CD4-positive, alpha-beta T cell treated with Interleukin-15 for 1 hour (primary cell): ENCODE measurements at places on chromosomes 16 and 17.
A peak's percentile ranks its signal among the peaks of the same experiment; 100 is the strongest.

DNA sequence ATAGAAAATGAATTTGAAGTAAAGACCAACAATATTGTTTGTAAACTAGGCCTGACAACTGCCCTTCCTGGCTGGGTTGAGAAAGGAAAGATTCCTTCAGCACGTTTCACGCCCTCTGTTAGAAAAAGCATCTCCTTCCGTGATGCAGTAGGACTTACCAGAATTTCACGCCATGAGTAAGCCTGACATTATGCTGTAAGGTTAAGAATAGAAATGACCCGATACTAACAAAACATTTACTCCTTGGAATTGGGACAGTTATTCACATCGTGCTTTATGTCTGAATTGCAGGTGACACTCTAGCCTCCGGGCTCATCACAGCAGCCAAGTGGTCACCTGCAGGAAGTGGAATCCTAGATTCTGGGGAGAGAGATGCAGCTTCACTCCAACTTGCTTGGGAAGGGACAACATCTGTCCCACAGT, 17.5 kb downstream of the MARCHF10 start:
- no peak for DNase-seq

- DNase-seq: peak; percentile 52
Observed at GRCh38 chr16:72927199-72928089, 120.5 kb downstream of the ZFHX3 start.

- peak; percentile 72 for DNase-seq
Observed at GRCh38 chr17:78127239-78127887, 1.2 kb downstream of the TMC6 start.

DNA sequence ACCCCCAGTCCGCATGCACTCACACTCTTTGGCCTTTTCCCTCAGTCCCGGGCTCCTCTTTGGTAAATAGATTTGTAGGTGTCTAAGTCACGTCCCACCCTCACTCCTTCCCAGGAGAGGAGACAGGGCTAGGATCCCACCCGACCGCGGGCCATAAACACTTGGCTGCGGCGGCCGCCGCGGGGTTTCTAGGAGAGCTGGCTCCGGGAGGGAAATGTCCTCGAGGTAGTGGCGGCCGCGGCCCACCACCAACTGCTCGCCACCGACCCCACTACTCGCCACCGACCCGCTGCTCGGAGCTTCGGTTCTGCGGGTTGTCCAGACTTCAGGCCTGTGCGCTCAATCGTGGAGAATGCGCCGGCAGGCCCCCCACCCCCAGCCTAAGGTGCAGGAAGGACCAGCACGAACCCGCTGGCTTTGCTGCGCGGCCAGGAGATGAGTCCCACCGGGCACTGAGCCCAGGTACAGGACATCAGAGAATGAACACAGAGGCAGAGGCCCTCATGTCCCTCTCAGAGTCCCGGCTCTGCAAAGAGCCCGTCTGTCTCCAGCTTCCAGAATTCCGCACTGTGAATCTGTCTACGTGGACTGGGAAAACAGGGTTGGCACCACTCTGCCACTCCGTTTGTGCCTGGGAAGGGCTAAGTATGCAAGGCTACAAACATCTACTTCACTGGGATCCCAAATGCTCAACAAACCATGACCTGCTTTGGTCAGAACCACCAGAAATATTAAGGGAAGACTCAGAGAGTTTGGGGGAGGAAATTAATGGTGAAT, 2.5 kb downstream of the PRAC2 start:
- no peak for DNase-seq

DNA sequence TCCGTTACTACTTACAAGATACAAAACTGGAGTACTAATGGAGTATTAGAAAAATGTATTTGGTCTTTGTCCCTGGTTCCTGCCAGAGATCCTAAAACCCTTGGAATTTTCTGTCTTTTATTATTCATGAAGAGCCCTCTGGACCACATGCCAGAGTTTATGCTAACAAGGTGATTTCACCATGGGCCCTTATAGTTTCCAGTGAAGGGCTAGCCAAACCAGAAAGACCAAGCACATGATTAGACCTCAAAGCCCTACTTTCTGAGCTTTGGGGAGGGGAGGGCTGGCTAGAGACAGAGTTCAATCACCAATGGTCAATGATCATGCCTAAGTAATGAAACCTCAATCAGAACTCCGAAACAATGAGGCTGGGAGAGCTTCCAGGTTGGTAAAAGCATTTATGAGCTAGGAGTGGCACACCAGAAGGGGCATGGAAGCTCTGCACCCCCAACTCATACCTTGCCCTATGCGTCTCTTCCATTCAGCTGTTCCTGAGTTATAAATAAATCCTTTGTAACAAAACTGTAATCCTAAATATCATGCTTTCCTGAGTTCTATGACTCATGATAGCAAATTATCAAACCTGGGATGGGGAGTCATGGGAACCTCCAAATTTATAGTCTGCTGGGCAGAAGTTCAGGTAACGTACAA, 10.4 kb downstream of the DCUN1D3 start:
- no peak for DNase-seq

GRCh38 chr16:50093607-50094539, 28.1 kb downstream of the HEATR3 start:
- DNase-seq: peak; percentile 84

DNA sequence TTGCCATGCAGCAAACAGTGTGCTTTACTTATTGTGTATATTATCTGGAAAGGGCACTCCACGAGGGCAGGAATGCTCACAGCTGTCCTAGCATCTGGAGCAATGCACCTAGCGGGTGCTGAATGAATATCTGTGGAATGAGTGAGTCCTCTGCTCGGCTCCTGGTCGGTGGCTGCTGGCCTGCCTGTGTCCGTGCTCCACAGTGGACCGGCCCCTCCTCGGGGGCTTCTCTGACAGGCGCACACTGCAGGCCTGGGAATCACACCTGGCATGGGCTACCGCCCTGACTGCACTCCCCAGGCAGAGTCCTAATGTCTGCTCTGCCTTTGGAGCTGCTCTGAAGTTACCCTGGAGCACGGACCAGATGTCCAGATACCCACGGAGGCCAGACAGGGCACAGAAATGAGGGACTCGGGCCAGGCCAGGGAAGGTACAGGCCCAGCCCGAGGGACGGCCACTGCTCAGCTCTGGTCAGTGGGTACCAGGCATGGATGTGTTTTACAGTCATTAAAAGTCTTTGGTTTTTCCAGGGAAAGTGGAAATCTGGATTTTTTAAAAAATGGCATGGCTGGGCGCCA, 21.1 kb upstream of the AKTIP start:
- no peak for DNase-seq

GRCh38 chr17:48643697-48644012, 17.5 kb upstream of the HOXB9 start:
- no peak for DNase-seq

- no peak for DNase-seq
Observed at GRCh38 chr16:53565296-53565863, 62.4 kb upstream of the AKTIP start.

DNA sequence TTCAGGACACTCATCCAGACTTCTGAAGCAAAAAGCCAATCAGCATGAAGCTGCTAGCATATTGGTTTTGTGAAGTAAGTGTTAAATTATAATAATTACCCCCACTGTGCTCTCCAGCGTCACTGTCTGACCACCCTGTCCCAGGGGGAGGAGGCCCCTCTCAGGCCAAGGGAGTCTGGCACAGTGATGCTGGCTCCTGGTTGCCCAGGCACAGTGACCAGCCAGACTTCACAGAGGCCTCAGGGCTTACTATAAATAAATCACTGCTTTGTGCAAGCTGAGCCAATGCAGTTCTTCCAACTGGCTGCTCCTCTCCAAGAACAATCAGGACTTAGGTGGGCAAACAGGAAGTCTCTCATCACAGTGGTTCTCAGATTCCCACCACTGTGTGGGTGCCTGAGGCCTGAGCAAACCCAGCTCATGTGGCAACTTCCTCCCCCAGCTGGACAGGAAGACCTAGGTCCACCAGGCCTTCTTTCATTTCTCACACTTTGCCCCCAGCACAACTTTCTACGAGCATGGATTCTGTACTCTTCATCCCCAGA, 1.7 kb upstream of the DBNDD1 start:
- DNase-seq: no peak
